ENCODE measurements at places on chromosomes 2 and 18.

- DNase-seq = no peak
Measured at GRCh38 chr2:240825476-240825875, 5.5 kb upstream of the KIF1A start.

DNA sequence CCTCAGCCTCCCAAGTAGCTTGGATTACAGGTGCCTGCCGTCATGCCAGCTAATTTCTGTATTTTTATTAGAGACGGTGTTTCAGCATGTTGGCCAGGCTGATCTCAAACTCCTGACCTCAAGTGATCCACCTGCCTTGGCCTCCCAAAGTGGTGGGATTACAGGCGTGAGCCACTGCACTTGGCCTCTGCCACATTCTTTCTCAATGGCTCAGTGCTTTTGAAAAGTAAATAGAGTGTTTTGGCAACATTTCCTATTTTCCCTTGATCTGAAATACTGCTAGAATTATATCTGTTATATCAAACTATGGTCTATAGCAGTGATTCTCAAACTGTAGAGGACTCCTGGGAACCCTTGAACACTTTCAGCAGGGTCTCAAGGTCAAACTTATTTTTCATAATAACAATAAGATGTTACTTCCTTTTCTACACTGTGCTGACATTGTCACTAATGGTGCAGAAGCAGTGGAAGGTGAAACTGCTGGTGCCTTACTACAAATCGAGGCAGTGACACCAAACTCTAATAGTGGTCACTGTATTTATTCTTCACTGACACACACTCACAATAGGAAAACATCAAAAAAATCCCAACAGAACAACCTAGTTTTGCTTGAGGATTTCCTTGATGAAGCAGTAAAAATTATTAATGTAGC lies 10.6 kb downstream of the DAW1 start:
- DNase-seq = no peak

DNA sequence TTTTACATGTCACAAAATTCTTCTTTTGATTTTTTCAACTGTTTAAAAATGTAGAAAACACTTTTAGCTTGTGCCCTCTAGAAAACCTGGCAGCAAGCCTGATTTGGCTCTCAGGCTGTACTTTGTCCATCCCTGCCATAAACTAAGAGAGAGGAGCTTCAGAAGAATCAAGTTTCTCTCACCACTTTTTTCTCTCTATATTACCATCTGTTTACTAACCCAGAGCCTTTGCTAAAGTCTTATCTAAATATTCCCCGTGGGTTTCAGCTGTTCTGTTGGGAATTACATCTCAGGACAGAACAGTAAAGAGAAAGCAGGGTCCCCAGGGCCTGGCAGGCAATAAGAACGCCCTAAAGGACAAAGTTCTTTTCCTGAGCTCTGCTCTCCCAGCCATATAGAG lies 409.1 kb upstream of the CRIM1 start:
- DNase-seq = no peak

- DNase-seq = no peak
Measured at GRCh38 chr2:19548116-19548515, 189.7 kb upstream of the OSR1 start.

DNA sequence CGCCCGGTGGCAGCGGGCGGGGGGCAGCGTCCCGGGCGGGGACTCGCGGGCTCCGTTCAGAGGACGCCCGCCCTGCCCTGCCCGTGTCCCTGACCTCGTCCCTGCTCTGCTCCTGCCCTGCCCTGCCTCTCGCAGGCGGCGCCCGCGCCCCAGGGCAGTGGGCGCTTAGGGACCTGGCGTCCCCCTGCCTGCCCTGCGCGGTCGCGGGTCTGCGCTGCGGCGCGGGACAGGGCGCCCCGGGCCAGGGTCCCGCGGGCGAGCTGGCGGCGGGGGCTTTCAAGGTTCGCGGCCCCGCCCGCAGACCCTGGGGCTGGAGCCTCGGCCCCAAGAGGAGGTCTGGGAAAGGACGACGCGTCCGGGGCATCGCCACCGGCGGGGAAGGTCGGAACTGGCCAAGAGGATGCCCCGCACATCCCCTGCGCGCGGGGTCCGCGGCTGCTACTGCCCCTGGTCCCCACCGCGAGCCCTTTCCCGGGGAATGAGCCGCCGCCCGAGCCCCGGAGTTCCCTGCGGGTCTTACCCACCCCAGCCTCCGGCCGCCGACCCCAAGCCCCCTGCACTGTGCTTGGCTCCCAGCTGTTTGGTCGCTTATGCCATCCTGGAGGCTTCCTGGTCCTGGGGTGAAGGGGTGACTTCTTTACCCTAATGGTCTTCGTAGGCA lies 679 bp downstream of the RNF144A start:
- no peak for DNase-seq

Data from activated T-cell treated with anti-CD3 and anti-CD28 coated beads, Interleukin-2, amount 50 U/mL, for 1 hour (primary cell).